ENCODE measurements at places on chromosomes 2 and 18. TPM values are rescaled to one million over a fixed set of nuclear protein-coding genes. Genes with fewer than 3 reads are reported as not detected.

DNA sequence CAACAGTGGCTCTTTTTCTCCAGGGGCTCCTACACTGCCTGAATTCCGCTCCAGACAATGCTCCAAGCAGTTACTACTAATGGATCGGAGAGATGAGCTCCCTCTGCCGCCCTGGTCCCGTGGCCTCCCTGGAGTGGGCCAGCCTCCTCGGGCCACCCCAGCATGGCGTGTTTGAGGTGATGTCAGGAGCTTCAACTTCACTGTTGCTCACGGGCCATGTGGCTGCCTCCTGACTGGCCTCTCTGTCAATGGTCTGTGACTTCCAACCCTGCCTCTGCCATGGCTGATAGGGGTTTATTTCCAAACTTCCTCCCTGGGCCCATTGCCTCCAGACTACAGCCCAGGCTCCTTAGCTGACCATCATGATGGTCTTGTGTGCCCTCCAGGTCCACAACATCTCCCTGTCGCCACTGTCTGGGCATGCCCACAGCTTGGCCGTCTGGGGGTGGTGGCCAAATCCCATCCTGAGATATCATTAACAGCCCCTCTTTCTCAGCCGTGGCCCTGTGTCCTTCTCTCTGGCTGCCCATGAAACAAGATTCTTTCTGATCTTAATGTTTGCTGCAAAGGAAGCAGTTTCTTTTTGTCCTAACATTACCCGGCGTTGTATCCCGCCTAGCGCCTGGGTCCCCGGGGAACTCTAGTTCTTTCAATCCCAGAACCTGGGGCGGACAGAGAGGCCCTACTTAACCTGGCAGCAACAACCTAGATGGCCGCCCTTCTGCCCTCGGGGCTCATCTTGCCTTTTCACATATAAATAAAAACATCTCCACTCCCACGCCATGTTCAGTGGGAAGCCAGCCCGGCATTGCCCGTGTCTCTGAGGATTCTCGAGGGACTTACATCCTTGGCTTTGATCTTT lies 38.1 kb downstream of the ATOH8 start:
- no peak for DNase-seq

DNA sequence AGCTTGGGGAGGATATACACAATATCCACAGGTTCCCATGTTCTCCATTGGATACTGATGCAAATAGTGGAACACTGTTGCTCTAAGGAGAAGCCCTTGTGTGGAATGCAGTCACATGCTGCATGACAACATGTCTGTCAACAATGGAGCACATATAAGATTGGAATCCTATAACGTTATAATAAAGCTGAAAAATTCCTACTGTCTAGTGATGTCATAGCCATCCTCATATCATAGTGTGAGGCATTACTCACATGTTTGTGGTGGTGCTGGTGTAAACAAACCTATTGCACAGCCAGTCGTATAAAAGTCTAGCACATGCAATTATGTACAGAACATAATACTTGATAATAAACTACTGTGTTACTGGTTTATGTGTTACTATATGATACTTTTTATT lies 394.7 kb downstream of the FBXO15 start:
- no peak for DNase-seq

- DNase-seq, result no peak
Observed at GRCh38 chr2:229914171-229914570, 7.6 kb downstream of the TRIP12 start.

DNA sequence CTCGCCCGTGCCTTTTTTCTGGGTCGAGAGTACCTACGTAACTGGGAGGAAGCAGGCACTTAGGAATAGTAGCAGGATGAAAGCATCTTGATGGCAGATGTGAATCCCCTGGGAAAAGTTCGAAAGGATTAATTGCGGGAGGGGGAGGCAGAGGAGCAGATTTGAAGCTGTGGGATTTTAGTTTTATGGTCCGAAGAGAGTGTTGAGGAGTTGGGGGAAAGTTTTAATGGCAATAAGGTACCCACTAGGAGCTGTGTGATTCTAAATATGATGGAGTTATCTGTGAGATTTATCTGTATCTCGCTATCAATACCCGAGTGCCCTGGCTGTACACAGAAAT lies 1.1 kb downstream of the AGFG1 start:
- no peak for DNase-seq

PEX13 gene
- total RNA-seq, result 60.0 TPM

PCARE gene
- total RNA-seq, result 2.2 TPM

KRTCAP3 gene
- 19.3 TPM for total RNA-seq

IL1R1 gene
- 72.8 TPM for total RNA-seq
